A549 treated with Hydrocortisone at 1 μM for 4 hours (cell line): ENCODE measurements at places on chromosomes 7 and 10. TPM values are rescaled to one million over a fixed set of nuclear protein-coding genes. Genes with fewer than 3 reads are reported as not detected.

Gene HDAC9
- total RNA-seq: 0.09 to 0.25 TPM (median 0.14 TPM) in 5 replicates

Gene ANXA8
- total RNA-seq: 28.3 to 41.4 TPM (median 35.1 TPM) in 5 replicates

Gene SLC13A1
- total RNA-seq: not detected in 5 replicates

Gene ADAM12
- total RNA-seq: 2.9 to 5.0 TPM (median 4.3 TPM) in 5 replicates

Gene C7orf57
- total RNA-seq: 0.12 to 0.31 TPM (median 0.26 TPM) in 5 replicates

Gene LRRTM3
- not detected in 5 replicates for total RNA-seq

Gene PNLIP
- total RNA-seq: 0.07 to 0.09 TPM in 2 of 5 replicates, not detected in the others

Gene ACTL6B
- not detected in 5 replicates for total RNA-seq

Gene SLC16A9
- total RNA-seq: 0.08 to 0.13 TPM (median 0.12 TPM) in 5 replicates

Gene GIMAP8
- total RNA-seq: not detected in 5 replicates

Gene VAX1
- total RNA-seq: 1.3 to 1.6 TPM (median 1.5 TPM) in 5 replicates

Gene ASIC3
- total RNA-seq: 6.0 to 10.8 TPM (median 9.5 TPM) in 5 replicates

Gene FAM25G
- 0.85 to 1.5 TPM (median 1.1 TPM) in 3 of 5 replicates, not detected in the others for total RNA-seq

Gene TSPAN13
- total RNA-seq: 15.6 to 19.3 TPM (median 16.3 TPM) in 5 replicates

Gene ZNF365
- 0.83 to 1.2 TPM (median 1.0 TPM) in 5 replicates for total RNA-seq

Gene OR2A12
- not detected in 5 replicates for total RNA-seq

Gene LBX1
- not detected in 5 replicates for total RNA-seq

Gene ADAM22
- 0.16 to 0.43 TPM (median 0.33 TPM) in 5 replicates for total RNA-seq

Gene NACAD
- total RNA-seq: 0.22 to 0.37 TPM (median 0.31 TPM) in 5 replicates

Gene MAGI2
- 0.23 to 0.62 TPM (median 0.40 TPM) in 5 replicates for total RNA-seq

Gene LEP
- total RNA-seq: not detected in 5 replicates

Gene EIF3A
- total RNA-seq: 112 to 183 TPM (median 126 TPM) in 5 replicates

Gene ZNF107
- 1.9 to 3.8 TPM (median 2.2 TPM) in 5 replicates for total RNA-seq

Gene ANKRD2
- total RNA-seq: 5.6 to 8.9 TPM (median 7.3 TPM) in 5 replicates

Gene SBDS
- 106 to 125 TPM (median 112 TPM) in 5 replicates for total RNA-seq

Gene HMX3
- total RNA-seq: 0.08 to 0.13 TPM in 2 of 5 replicates, not detected in the others

Gene PKD1L1
- 0.08 to 0.30 TPM (median 0.14 TPM) in 5 replicates for total RNA-seq

Gene AKR1C8
- total RNA-seq: not detected in 5 replicates

Gene PRSS2
- not detected in 5 replicates for total RNA-seq

Gene IDI2
- total RNA-seq: 0.06 TPM in 1 of 5 replicates, not detected in the others

Gene WDR86
- 0.11 to 0.23 TPM (median 0.16 TPM) in 5 replicates for total RNA-seq

Gene METTL27
- 8.2 to 12.9 TPM (median 9.9 TPM) in 5 replicates for total RNA-seq

Gene SLC18A2
- total RNA-seq: 0.02 to 0.03 TPM (median 0.03 TPM) in 3 of 5 replicates, not detected in the others

Gene TMEM236
- 0.03 to 0.06 TPM (median 0.05 TPM) in 5 replicates for total RNA-seq

Gene CYP3A4
- total RNA-seq: 0.07 to 0.15 TPM in 2 of 5 replicates, not detected in the others

Gene THSD7A
- 1.3 to 2.7 TPM (median 2.2 TPM) in 5 replicates for total RNA-seq

Gene FGF8
- not detected in 5 replicates for total RNA-seq

Gene MYPN
- 2.2 to 2.9 TPM (median 2.6 TPM) in 5 replicates for total RNA-seq

Gene GPER1
- total RNA-seq: 0.93 to 1.3 TPM (median 1.2 TPM) in 5 replicates
